ENCODE measurements at places on chromosomes 5 and 9. TPM values are rescaled to one million over a fixed set of nuclear protein-coding genes. Genes with fewer than 3 reads are reported as not detected.

Gene PCDHB9
- 0.18 TPM for total RNA-seq

Gene DOLPP1
- total RNA-seq: 11.0 TPM

Gene SPATA31C1
- total RNA-seq: not detected

Gene SHISAL2B
- not detected for total RNA-seq

Gene C9orf153
- total RNA-seq: 1.1 TPM

Gene SPINK7
- total RNA-seq: not detected

Gene NMUR2
- not detected for total RNA-seq

Gene PCDHB7
- total RNA-seq: 0.89 TPM

Gene LCN2
- not detected for total RNA-seq

Measured in smooth muscle cell of the umbilical artery (primary cell).